ENCODE measurements at places on chromosomes 7 and 10. TPM values are rescaled to one million over a fixed set of nuclear protein-coding genes. Genes with fewer than 3 reads are reported as not detected.
A peak's percentile ranks its signal among the peaks of the same experiment; 100 is the strongest.

DNA sequence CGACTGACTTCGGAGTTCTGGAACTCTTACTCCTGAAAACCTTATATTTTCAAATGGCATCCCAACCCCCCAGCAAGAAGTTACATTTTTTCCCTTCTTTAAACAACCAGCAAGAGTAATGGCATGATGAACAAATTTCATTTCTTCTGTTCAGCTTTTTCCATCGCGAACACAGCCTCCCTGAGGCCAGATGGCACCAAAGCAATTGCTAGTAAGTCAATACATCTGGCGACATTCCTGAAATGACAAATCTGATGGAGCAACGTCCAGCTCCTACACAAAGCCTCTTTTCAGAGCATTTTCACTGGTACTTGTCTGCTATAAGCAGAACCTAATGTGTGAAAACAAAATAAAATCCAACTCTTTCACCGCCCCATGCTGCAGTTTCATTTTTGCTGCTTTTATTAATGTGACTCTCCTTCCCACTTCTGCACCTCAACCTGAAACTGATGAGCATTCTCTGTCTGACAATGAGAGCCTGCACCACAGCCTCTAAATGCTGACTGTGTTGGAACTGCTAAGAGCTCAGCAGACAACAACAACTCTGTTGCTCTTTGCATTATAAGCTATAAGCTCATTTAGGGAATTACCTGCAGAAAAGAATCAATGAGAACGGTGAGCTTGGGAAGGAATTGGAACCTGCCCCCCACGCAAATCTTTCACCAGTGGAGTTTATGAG, 229.8 kb downstream of the FGFR2 start:
- no peak for DNase-seq

DNA sequence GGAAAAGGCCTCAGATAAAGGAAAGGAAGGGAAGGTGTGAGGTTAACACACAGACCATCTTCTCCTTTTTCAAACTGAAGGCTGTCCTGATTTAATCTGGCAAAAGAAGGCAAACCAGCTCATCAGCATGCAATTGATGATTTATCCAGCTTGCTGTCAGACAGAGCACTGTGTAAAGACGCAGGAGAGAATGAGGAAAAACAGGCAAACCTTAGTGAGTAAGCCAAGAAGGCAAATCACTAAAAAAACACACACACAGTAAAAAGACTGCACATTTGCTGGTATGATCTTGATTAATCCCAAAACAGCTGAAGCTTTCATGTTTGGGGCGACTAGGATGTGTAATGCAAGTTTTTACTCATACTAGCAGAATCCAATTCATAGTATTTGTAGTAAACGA, 65.8 kb upstream of the SKAP2 start:
- DNase-seq = no peak

DNA sequence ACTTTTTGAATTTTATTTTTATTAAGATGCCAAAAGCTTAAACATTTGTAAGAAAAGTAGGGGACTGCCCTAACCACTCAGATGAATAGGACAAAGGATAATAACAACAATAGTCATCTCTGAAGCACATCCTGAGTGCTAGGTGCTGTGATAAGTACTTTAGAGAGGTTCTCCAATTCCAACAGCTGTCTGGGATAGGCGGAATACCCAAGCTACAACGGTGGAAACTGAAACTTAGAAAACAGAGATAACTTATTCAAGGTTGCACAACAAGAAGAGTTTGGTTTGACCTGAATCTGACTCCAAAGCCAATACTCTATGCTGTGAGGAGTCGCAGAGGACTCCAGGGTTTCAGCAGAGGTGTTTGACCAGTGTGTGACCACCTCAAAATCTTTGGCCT, 2.0 kb downstream of the RTKN2 start:
- DNase-seq = no peak

Gene LIPJ
- not detected for total RNA-seq

- no peak for DNase-seq
Observed at GRCh38 chr7:131076032-131076431, 251.6 kb upstream of the MKLN1 start.

DNA sequence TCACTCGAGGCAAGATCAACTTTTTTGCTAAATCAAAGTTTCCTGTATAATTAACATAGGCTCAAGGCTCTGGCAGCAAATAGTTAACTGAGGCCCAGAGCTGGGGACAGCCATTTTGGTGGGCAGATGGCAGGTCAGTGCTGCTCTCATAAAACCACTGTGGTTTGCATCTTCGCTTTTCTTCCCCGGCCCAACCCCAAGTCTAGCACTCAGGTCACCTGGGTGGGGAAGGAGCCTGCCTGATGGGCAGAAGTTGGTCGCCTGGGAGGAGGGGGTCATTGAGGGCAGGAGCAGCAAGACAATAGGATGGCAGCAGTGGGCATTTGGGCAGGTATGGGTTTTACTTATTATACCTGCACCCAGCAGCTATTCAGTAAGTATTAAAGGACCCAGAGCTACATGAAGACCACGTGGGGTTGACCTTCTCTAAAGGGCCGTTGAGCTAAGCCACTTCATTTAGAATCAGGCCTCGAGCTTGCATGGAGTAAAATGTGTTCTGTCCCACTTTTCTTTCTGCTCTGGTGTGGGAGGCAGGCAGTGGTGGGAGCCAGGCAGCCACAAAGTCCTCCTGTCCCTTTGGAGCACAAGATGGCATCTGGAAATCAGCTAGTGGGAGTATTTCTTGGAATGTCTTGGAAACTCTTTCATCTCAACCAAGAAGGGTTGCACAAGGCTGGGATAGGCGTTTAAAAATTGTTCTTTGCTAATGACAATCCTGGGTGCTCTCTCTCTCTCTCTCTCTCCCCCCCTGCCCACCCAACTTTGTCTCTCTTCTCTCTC, 133.4 kb downstream of the SPAG6 start:
- no peak for DNase-seq

GRCh38 chr7:30879139-30880124, 32.2 kb upstream of the AQP1 start:
- DNase-seq = no peak

DNA sequence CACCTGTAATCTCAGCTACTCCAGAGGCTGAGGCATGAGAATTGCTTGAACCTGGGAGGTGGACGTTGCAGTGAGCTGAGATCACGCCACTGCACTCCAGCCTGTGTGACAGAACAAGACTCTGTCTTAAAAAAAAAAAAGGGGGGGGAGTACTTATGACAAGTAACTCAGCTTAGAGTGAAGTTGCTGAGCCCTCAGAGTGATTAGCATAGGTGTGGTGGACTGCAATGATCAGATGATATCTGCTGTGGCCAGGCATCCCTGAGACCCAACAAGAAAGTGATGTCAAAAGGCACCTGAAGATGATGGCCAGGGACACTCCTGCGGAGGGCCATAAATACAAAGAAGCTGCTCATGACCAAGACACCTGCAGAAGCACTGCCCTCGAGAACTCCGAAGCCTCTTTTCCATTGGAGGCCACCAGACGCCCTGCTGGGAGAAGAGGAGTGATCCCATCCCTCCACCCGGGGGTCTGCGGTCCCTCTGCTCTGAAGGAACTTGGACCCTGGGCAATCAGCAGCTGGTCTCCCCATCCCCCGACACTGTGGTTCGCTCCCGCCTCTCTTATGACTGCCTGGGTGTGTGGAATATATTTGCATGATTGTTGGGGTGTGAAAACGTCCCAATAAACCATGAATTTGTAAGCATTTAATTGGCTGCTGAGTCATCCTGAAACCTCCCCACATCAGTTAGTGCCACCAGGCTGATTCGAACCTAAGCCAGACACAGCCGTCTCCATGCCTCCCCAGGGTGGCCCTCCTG, 46.0 kb downstream of the RASGEF1A start:
- DNase-seq = no peak

DNA sequence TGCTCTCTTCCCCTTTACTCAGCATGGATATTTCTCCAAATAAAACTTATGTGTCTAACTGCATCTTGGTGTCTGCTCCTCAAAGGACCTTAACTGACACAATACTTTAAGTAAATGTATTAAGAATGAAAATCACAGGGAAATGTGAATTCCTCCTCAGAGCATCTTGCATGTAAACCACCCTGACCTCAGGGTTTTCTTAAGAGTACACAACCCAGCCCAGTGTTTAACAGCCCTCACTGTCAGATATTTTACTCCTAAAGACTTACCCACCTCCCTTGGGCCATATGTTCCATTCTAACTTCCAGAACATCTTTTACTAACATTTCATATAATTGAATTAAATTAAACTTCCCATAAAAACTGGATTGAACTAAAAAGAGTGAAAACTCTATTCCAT, 315.3 kb downstream of the HPSE2 start:
- no peak for DNase-seq

Gene PWWP2B
- 10.9 TPM for total RNA-seq

DNA sequence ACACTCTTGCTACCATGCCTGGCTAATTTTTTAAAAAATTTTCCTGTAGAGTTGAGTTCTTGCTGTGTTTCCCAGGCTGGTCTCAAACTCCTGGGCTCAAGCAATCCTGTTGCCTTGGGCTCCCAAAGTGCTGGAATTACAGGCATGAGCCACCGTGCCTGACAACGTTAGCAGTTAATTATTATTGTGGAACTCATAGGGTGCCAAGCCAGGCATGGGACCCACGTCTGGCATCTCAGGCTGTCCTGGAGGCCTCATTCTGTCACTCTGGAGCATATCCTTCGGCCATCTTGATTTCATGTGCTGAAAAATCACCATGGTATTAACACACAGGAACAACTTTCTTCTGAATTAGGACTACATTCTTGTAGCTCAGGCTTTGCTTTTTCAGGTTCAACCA, 21.5 kb downstream of the STOX1 start:
- no peak for DNase-seq

Gene MYL10
- not detected for total RNA-seq

DNA sequence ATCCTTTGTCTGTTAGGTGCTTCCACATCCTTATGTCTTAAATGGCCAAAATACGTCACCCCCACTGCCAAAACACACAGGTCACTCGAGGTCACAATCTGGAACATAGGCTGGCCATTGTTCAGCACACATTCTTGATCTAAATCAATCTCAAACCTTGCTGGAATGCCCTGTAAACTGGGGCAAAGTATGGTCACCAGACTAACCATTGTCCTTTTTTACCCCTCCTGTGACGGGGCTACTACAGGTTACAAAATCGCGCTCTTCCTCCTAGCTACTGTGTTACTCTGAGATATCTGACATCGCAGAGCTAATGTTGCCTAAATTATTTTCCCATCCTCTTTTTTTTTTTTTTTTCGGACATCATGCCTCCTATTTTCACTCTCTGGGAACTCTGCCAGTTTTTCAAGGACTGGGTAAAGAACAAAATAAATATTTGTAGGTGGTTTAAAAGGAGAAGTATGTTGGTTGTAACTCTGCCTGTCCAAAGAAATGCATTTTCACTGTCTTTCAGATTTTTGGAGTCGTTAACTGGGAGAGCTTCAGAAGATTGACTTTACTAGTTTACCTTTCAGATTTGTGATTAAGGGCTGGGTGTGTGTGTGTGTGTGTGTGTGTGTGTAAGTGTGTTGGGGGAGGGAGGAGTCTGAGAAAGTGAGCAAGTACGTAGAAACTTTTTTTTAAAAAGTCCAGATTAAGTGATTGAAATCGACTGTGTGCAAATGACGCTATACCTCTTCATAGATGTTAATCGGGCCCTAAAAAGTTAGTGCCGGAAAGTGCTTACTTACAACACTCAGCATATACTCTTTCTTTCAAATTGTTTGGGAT, 942 bp upstream of the KIAA1217 start:
- DNase-seq = peak; percentile 35

Gene RAB19
- 0.33 TPM for total RNA-seq

GRCh38 chr7:101128040-101128834, 1.3 kb downstream of the SERPINE1 start:
- DNase-seq = no peak

GRCh38 chr10:129122846-129123245, 344.2 kb upstream of the MGMT start:
- DNase-seq = no peak

Gene RNF32
- total RNA-seq = 0.14 TPM

DNA sequence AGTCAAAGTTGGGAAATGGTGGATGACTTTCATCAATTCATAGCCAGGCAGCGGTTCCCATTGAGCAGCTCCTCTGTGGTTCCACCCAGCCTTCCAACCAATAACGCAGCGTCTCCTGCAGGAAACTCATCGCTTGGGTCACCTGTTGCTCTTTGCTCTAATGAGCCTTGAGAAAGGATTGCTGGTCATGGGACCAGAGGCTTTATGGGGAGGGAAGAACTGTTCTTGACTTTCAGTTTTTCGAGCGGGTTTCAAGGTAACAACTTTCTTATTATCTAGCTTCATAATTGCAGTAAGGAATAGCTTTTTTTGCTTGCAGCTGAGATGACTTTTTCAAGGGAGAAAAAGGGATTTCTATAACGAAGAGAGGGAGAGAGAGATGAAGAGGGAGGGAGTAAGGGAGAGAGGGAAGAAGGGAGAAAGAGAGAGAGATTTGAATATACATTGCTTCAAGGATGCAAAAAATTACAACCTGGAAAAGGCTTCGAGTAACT, 405 bp upstream of the ENTPD1 start:
- DNase-seq = no peak

GRCh38 chr7:37016064-37016878, 292.0 kb upstream of the AOAH start:
- no peak for DNase-seq

Gene TEX36
- not detected for total RNA-seq

DNA sequence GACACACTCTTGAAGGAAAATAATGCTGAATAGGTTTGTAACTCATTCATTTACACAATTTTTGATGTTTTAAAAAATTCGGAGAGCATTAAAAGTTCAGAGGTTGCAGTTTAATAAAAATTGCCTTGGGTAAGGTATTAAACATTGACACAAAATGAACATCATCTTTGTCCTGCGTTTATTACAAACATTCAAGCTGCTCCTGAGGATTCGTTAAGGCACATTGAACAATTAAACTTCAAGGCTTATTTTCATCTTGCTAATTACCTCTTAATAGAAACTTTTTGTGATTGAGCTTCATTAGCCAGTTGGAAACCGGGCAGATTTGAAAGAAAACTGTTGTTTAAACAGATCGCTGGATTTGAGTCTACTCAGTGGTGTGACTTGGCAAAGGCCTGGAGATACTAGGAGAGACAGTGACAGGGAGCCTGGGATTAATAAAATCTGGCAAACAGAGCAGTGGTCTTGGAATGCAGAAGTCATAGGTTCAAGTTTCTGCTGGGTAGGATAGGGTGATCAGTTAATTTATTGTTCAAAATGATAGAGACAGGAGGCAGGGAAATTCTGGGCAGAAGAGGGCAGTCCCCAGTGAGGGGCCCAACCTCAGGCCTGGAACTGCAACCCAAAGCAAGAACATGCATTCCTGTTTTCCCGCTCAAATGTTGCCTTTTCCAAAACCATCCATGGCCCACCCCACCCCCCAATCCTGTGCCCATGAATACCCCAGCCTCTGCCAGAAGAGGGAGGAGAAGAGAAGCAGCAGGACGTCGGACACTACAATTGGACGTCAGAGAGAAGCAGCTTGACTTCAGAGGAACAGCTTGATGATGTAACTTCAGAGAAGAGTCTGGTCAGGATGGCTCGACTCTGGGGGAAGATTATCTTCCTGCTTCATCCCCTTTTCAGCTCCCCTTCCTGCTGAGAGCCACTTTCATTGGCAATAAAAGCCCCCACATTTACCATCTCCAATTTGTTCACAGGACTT, 43.5 kb upstream of the SLC35G1 start:
- DNase-seq = no peak

Gene PIK3CG
- 12.2 TPM for total RNA-seq

Measured in pulmonary artery endothelial cell (primary cell).